Progenitor cell of endocrine pancreas (in vitro differentiated cells): ENCODE measurements at places on chromosomes 6 and 20. TPM values are rescaled to one million over a fixed set of nuclear protein-coding genes. Genes with fewer than 3 reads are reported as not detected.

DNA sequence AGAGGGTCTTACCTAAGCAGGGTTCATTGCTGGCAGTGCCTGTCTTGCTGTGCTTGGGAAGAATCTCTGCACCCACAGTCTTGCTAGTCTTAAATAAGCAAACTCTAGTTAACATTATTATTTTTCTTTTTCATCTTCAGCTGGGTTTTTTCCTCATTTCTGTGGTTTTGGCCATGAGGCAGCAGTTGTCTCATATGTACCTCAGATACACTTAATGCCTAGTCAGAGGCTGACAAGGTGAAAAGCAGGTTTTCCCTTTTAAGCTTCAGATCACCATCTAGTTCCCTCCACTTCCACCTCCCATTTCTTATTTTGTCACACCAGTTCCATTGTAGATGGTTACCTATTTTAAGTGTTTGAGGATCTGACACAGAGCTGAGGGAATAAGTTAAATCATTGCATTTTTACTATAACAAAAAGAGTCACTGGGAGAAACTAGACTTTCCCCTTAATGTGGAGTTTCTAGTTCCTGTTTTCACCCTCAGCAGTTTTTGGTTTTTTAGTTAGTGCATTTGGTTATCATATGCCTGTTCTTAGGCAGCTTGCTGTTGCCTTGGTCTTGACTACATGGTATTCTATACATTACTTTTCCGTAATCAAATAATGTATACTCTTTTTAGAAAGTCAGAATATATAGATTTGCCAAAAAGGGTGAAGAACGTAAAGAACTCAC is 46.0 kb downstream of the AFDN start:
- DNase-seq: no peak

- DNase-seq: no peak
Observed at GRCh38 chr6:148952147-148953035, 205.6 kb downstream of the UST start.

DNA sequence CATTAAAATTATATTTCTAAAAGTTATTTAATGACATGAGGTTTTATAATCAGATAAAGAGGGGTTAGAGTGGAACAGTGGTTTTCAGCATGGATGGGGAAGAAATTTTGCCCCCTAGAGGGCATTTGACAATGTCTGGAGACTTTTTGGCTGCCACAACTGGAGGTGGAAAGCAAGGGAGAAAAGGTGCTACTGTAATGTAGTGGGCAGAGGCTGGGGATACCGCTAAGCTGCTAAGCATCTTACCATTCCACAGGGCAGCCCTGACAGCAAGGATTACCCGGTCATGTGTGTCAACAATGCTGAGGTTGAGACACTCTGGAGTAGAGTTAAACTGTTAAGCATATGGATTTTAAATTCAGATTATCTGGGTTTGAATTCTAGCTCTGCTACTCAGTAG is 52.9 kb upstream of the FABP7 start:
- no peak for DNase-seq

- DNase-seq: no peak
Observed at GRCh38 chr6:162962093-162962492, 234.3 kb downstream of the PACRG start.

- DNase-seq: no peak
Observed at GRCh38 chr20:51702556-51702955, 65.6 kb downstream of the ATP9A start.

DNA sequence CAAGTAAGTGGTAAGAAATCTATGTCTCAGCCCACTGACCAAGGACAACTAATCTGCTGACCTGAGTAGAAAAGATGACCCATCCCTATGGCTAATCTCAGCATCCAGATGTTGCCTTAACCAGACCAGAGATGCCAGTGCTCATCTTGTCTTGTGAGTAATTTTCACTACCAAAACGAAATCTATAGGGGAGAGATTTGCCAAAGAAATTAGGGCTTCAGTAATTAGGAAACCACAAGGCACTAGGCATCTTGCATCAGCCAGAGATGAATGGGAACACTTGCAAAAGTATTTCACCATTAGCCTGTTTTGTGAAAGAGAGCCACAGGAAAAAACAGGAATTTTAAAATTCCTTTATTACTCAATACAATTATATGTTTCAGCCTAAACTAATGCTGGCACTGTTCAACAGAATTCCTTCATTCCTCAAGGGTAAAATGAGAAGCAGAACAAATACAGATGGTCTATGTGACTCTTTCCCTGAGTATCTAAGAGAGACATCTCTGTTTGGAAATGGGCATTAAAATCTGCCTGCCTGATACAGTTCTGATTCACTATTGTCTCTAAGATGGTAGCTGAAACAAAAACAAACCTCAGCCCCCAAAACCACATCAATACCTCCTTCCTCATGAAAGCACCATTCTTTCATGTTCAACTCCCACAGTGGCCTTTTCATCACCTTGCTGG is 87.8 kb downstream of the GMDS start:
- DNase-seq: no peak

DNA sequence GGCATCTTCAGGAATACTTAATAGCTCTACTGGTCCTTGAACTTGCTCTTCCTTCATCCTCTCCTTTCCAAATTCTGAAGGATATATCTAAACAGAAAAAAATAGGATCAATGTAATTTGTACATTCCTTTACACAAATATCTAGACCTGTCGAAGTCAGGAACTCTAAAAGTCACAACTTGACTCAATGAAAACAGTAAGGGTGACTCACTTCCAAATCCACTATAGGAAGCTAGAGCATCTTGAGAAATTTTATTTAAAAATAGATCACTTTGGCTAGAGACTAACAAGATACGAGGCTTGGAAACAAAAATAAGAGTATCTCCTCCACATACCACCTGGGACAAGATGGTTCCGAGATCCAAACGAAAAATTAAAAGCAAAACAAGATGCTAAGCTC is 12.2 kb downstream of the ESF1 start:
- no peak for DNase-seq

- no peak for DNase-seq
Observed at GRCh38 chr6:45378334-45378926, 696 bp upstream of the SUPT3H start.

- DNase-seq: no peak
Observed at GRCh38 chr6:26260110-26260637, 104.8 kb upstream of the BTN3A2 start.

DNA sequence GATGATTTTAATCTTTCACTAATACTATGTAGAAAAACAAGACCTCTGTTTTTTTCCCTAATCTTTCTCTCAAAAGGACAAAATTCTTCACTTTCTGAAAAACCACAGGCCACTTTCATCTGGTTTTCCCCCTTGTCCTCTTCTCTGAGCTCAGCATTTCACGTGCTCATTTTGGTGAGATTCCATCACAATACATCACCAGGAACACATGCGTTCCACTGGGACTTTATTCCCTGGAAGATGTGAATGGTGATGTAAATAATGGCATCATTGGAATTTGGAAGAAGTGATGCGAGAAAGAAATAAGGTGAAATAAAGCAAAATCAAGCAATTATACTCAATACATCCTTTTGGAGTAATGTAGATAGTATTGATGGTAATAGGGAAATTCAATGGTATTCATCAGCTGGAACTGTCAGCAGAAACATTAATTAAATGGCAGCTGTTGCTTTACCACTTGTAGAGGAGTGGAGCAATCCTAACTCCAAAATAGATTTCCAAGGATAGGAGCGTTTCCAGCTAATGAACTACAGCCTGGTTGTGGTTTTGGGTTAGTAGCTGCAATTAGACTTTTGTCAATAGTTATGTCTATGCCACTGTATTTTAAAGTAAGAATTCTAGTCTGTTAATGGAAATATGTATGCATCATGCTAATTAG is 11.5 kb downstream of the FILIP1 start:
- no peak for DNase-seq

GRCh38 chr20:53856300-53857295 is 213.8 kb downstream of the BCAS1 start:
- no peak for DNase-seq

GRCh38 chr20:46635514-46636136 is 15.6 kb downstream of the SLC13A3 start:
- no peak for DNase-seq

GRCh38 chr6:69942485-69942884 is 76.1 kb downstream of the COL19A1 start:
- DNase-seq: no peak

DNA sequence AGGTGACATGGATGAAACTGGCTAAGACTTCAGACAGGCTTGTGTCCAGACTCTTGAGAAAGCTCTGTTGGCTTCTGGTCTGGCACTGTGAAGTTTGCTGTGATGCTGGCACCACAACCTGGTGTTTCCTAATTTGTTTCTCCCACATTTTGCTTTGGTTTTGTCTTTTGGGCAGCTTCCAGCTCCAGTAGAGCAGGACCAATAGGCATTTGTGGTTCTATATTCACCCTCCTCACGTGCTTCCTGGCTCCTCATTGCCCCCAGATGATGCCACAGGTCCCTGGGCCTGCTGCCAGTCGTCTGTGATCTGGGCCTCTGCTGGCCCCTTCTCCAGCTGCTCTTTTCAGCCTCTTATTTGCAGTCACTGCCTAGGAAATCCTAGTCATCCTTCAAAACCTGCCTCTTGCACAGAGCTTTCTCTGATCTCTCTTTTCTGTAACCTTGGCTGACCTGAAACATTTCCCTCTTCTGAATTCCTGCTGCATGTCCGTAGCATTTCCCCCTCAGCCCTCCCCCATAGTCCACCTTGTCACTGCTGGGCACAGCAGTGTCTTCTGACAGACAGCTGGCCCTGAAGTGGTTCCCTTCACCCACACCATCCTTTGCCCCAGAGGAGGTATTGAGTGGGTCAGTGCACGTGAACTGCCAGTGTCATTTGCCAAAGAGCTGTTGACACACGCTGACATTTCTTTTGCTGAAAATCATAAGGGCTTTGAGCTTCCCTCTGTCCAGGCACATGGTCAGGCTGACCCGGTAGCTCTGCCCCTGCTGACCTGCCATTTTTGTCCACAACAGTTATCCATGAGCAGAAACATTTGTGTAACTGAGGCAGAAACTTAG is 63.0 kb downstream of the PTPN1 start:
- DNase-seq: no peak

The RGS17 gene
- total RNA-seq: 1.7 and 2.6 TPM in 2 replicates

The ENTPD6 gene
- total RNA-seq: 85.1 and 89.2 TPM in 2 replicates

The TULP4 gene
- 171 and 174 TPM in 2 replicates for total RNA-seq

The TMEM200A gene
- 13.0 and 13.6 TPM in 2 replicates for total RNA-seq

The CGA gene
- total RNA-seq: 5.5 and 7.1 TPM in 2 replicates

The NAPB gene
- total RNA-seq: 20.1 and 22.2 TPM in 2 replicates

The BMP2 gene
- total RNA-seq: 17.6 and 21.1 TPM in 2 replicates
